PC-3 (cell line): ENCODE measurements at places on chromosomes 11 and 22. TPM values are rescaled to one million over a fixed set of nuclear protein-coding genes. Genes with fewer than 3 reads are reported as not detected.

GRCh38 chr11:61602775-61603569 is 22.1 kb upstream of the SYT7 start:
- DNase-seq = peak; percentile 80

- no peak for DNase-seq
These were observed 25.9 kb upstream of the SCARF2 start for GRCh38 chr22:20463324-20464095.

The MS4A6A gene
- total RNA-seq = not detected in 2 replicates

The SYT12 gene
- total RNA-seq = 4.8 and 5.1 TPM in 2 replicates
